Activated CD8-positive, alpha-beta memory T cell treated with anti-CD3 and anti-CD28 coated beads for 24 hours (primary cell): ENCODE measurements at places on chromosomes 4 and X.
A peak's percentile ranks its signal among the peaks of the same experiment; 100 is the strongest.

DNA sequence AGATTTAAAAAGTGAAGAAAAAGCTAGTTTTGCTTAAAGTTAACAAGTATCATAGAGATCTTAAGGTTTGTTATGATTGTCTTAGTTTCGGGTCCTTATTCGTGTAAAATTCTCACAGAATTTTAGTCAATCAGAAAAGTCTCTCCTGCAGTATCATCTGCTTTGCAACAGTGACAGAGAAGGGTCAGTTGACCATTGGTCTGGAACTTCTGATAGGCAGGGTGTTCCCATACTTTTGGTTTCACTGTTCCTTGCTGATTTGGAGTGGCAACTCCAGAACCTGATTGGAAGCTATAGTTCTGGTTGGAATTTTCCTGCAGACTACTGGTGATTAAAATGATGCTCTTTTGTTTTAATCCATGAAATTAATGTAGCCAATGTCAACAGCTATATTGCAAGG lies 1.8 kb downstream of the IL15 start:
- DNase-seq, result no peak

GRCh38 chr4:52112411-52112810 lies 61.3 kb downstream of the SPATA18 start:
- no peak for DNase-seq

- DNase-seq, result no peak
Observed at GRCh38 chr4:21872101-21872500, 76.5 kb downstream of the KCNIP4 start.

- no peak for DNase-seq
Observed at GRCh38 chr4:81003597-81004111, 26.9 kb upstream of the BMP3 start.

GRCh38 chr4:183848805-183849204 lies 56.3 kb upstream of the STOX2 start:
- no peak for DNase-seq

DNA sequence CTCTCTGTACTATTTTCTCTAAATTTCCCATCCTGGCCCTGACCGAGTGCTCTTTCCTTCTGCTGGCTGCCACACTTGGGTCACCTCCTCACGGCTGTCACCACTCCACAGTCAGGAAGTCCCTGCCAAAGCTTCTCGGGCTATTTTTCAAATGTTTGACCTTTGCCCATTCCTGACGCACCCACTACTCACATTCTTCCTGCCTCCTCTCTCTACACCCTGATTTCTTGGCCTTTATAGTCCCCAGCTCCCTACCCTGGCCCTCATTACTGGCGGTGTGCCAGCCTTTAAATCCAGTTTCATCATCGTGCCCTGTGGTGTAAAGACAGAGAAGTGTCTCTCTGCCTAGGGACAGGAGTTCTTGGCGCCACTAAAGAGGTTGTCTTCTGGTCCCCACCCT lies 46.4 kb upstream of the GATB start:
- DNase-seq, result no peak

DNA sequence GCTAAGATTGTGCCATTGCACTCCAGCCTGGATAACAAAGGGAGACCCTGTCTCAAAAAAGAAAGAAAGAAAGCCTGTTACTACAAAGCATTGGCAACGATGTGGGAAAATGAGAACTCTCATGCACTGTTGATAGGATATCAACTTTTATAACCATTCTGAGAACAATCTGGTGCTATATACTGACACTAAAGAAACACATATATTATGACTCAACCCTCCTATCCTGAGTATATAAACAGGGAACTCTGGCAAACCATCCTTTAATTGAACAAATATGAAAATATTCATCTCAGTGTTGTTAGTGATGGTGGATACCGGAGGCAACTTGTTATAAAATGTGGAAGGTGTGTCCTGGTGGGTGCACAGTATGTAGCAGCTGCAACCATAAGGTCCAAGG lies 53.0 kb upstream of the SOD3 start:
- no peak for DNase-seq

- peak; percentile 61 for DNase-seq
Observed at GRCh38 chrX:44012484-44013096, 39.4 kb upstream of the NDP start.

DNA sequence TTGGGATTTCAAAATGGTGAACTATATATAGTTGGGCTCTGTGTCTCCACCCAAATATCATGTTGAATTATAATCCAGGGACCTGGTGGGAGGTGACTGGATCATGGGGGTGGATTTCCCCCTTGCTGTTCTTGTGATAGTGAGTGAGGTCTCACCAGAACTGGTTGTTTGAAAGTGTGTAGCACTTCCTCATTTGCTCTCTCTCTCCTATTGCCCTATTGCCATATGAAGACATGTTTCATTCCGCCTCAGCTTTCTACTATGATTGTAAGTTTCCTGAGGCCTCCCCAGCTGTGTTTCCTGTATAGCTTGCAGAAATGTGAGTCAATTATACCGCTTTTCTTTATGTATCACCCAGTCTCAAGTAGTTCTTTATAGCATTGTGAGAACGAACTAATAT lies 545.6 kb downstream of the TRAM1L1 start:
- DNase-seq, result no peak

DNA sequence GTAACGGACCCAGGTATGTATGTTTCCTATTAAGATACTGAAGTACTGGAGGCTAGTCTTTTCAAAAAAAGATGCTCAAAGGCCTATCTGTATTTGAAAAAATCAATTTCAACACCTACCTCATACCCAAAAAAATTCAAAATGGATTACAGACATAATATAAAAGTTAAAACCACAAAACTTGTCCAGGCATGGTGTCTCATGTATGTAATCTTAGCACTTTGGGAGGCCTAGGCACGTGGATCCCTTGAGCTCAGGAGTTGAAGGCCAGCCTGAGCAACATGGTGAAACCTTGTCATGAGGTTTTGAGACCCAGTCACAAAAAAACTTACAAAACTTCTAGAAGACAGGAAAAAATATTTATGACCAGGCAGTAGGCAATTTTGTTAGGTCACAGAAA lies 16.7 kb downstream of the RBMX start:
- no peak for DNase-seq

GRCh38 chrX:9878146-9878820 lies 88.9 kb upstream of the CLDN34 start:
- no peak for DNase-seq

GRCh38 chr4:108884596-108884995 lies 121.7 kb upstream of the ETNPPL start:
- DNase-seq, result no peak

DNA sequence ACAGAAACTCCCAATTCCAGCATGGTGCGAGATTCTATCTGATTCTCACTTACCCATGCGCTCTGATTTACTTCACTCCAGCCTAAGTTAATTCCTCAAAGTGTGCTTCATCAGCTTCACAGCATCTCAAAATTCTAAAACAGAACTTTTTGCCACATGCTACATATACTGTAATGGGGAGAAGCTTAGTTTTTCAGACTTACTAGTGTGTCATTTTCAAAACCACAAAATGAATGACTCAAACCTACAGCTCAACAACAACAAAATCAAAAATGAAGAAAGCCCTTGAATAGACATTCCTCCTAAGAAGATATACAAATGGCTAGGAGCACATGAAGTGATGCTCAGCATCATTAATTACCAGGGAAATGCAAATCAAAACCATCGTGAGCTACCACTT lies 14.9 kb downstream of the IRF2 start:
- no peak for DNase-seq

- no peak for DNase-seq
Observed at GRCh38 chr4:140186651-140187315, 32.8 kb upstream of the MAML3 start.

DNA sequence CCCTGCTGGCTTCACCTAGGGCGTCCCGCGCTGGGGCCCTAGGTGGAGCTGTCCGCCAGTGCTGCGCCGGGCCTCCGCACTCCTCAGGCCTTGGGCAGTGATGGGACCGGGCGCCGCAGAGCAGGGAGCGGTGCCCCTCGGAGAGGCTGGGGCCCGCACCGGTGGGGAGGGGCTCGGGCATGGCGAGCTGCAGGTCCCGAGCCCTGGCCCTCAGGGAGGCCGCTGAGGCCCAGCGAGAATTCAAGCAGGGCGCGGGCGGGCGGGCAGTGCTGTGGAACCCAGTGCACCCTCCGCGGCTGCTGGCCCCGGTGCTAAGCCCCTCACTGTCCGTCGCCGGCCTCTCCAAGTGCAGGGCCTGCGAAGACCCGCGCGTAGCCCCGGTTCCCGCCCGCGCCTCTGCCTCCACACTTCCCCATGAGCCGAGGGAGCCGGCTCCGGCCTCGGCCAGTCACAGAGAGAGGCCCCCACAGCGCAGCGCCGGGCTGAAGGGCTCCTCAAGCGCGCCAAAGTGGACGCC lies 565.1 kb upstream of the NDST4 start:
- no peak for DNase-seq

GRCh38 chrX:131588995-131589394 lies 45.1 kb downstream of the OR13H1 start:
- DNase-seq, result no peak

DNA sequence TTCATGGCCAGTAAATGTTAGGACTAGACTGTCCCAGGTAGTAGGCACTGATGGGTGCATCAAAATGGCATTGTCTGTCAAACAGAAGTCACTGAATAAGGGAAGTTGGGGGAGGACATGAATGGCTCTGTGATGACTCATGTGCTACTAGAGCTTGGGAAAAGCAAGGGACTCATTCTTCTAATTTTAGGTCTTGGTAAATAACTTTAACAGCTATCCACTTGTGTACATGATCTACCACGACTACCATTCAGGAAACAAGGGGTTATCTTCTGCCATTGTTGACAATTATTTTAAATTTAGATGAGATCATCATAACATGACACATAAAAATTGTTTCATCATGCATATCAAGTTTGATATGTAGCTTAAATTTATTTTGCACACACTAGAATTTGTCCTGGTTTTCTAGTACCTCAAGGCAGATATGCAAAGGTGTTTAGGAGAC lies 6.3 kb downstream of the AREG start:
- no peak for DNase-seq

- no peak for DNase-seq
Observed at GRCh38 chr4:123096038-123096437, 173.6 kb upstream of the NUDT6 start.

- DNase-seq, result no peak
Observed at GRCh38 chrX:137565318-137565904, 516 bp upstream of the ZIC3 start.

DNA sequence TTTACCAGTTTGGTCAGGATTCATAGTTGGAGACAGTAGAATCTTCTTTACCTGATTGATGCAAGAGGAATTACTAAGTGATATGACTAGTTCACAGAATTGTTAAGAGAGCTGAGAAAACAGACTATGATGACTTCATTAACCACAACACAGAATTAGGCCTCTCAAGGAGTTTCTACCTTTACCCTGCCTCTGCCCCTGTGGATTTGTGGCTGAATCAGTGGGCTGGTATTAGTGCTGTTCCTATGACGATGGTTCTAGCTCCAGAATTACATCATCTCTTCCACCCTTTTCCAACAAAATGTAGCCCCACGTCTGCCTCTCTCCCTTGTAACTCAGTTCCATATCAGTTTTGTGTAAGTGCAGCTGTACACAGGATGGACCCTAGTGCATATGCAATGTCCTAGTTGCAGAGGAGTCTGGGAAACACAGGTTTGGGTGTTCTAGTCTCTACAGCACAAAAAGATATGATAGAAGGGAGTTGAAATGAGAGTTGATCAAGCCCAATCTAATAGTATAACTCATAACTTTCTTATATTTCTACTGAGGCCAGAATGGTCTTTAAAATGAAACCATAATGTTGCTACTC lies 99.3 kb downstream of the ANXA5 start:
- no peak for DNase-seq

GRCh38 chrX:71454222-71454621 lies 78.7 kb upstream of the OGT start:
- DNase-seq, result no peak

GRCh38 chr4:154732669-154733068 lies 11.1 kb upstream of the LRAT start:
- DNase-seq, result no peak

DNA sequence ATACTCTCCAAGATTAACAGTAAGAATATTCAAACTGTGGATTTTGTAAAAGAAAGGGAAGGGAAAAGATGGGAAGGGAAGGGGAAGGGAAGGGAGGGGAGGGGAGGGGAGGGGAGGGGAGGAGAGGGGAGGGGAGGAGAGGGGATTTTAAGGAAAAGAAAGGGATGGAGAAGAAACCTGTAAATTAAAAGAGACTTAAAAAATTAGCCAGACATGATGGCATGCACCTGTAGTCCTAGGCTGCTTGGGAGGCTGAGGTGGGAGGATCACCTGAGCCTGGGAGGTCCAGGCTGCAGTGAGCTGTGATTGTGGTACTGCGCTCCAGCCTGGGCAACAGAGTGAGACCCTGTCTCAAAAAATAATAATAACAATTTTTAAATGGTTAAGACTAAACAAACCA lies 83.7 kb downstream of the USP46 start:
- no peak for DNase-seq

GRCh38 chr4:114149-114548 lies 10.2 kb upstream of the ZNF718 start:
- DNase-seq, result no peak

GRCh38 chr4:66178906-66179305 lies 508.6 kb upstream of the EPHA5 start:
- no peak for DNase-seq

GRCh38 chr4:25235401-25235800 lies 1.6 kb downstream of the PI4K2B start:
- no peak for DNase-seq

GRCh38 chrX:128106630-128107029 lies 54.4 kb upstream of the ACTRT1 start:
- DNase-seq, result no peak

GRCh38 chr4:27917381-27917780 lies 1056.7 kb downstream of the STIM2 start:
- no peak for DNase-seq

- no peak for DNase-seq
Observed at GRCh38 chr4:121030711-121031110, 41.6 kb downstream of the NDNF start.

- no peak for DNase-seq
Observed at GRCh38 chr4:152283801-152284470, 252.0 kb downstream of the FBXW7 start.

GRCh38 chrX:85994228-85994627 lies 53.1 kb downstream of the CHM start:
- no peak for DNase-seq

DNA sequence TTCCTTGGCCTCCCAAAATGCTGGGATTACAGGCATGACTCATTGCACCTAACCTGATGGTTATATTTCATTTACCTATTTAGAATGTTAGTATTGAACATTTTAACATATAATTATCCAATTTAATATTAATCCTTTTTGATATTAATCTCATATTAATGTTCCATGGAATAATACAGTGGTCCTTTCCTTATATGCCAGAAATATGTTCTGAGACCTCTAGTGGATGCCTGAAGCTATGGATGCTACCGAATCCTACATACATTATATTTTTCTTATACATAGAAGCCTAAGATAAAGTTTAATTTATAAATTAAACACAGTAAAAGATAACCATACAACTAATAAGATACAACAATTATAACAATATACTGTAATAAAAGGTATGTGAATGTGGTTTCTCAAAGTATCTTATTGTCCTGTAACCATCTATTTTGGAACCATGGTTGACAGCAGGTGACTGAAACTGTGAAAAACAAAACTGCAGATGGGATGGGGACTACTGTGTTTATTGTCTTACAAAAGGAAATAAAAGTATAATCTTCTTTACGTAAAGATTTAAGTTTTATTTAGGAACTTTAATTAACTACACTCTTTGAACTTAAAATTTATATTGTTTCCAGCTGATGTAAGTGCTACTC lies 431.4 kb downstream of the GRID2 start:
- DNase-seq, result no peak
